ENCODE measurements at places on chromosomes 11 and 22.

- no peak for DNase-seq
These were observed 2.5 kb downstream of the FKBP2 start for GRCh38 chr11:64243236-64243854.

DNA sequence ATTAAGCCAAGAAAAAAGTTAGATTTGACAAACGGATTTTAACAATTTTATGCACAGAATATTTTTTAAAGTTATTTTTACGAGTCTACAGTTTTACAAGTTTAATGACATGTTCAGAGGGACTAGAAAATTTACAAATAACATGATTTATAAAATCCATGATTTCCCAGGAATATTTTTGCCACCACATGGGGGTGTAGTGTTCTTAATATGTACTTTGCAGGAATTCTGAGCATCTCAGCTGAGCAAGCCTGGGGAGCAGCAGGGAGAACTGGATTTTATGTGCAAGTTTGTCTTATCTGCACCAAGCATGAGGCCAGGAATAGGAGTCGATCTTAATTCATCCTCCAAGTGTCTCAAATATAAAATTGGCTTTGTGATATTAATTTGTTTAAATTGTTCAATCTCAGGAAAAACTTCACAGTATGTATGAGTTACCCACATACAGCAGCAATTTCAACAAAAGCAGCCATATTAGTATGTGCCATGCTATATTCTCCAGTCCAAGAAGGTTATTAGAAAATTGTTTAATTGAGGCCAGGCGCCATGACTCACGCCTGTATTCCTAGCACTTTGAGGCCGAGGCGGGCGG is 826.3 kb downstream of the DLG2 start:
- no peak for DNase-seq

DNA sequence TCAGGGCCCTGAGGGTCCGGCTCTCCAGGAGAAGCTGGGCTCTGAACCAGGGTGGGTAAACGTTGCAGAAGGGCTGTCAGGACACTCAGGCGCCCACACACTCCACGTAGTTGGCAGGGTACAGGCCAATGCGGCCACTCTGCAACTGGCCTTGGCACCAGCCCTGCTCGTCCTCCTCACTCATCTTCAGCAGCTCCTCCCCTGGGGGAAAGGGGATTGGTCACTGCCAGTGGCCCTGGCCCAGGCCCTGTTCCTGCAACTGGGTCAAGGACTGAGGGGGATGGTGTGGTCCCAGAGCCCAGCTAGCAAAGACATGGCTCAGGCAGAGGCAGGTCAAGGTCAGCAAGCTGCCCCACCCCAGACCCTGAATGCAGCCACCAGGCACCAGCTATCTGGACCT is 1.2 kb upstream of the ARFGAP2 start:
- no peak for DNase-seq

DNA sequence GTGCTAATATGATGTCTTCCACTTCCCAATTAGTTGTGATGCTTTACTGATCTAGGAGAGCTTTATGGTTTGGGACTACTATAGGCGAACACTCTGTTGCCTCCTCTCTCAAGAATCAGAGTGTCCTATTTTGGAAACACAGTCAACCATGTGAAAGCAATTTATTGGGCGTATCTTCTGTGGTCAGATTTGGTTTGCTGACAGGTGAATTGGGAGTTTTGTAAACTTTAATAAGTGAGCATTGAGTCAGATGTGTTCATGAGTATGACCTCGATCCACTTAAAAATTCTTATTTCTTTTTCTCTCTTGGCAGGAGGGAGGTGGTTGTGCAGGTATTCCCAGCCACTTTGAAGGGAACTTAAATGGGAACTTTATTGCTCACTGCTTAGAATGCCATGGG is 4.4 kb downstream of the CAT start:
- no peak for DNase-seq

GRCh38 chr11:102420547-102420946 is 32.0 kb downstream of the TMEM123 start:
- DNase-seq, result no peak

DNA sequence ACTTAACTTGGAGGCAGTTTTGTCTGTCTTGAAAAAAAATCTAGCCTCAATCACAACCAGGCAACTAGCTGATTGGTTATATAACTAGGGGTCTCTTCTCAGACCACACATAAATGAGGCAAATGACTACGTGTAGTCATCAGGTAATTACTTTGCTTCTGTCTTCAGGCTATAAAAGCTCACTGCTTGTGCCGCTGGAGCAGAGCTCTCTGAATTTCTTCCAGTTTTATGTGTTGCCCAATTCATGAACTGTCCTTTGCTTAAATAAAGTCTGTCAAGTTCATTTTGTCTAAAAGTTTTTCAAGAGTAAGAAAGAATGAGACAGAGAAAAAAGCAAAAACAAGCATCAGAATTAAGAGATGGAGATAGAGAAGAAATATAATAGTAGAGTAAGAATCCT is 93.4 kb downstream of the MUC15 start:
- DNase-seq, result no peak

DNA sequence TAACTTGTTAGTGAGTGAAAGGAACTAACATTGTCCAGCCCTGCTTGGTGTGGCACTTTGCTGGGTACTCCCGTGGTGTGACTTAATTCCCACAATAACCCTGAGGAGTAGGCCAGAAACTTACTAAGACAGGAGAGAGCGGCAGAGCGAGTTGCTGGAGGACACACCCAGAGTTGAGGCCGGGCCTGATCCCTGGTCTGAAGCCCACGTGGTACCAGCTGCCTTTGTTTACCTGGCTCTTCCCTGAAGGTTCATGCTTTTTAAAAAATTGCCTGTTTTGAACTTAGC is 594 bp downstream of the MPST start:
- no peak for DNase-seq

- peak; percentile 9 for DNase-seq
These were observed 9.5 kb upstream of the UPB1 start for GRCh38 chr22:24485608-24486007.

DNA sequence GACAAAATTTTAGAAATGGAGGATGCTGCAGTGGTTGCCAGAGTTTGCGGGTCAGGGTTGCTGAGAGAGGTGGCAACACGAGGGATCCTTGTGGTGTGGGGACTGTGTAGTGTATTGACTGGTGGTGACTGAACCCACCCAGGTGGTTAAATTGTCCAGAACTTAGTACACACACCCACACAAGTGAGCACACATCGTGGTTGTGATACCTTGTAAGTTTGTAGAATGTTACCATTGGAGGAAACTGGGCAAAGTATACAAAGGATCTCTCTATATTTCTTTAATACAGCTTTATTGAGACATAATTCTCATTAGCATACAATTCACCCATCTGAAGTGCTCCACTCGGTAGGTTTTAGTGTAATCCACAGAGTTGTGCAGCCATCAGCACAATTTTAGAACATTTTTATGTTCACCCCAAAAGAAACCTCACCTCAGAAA is 56.1 kb downstream of the MED15 start:
- DNase-seq, result no peak

DNA sequence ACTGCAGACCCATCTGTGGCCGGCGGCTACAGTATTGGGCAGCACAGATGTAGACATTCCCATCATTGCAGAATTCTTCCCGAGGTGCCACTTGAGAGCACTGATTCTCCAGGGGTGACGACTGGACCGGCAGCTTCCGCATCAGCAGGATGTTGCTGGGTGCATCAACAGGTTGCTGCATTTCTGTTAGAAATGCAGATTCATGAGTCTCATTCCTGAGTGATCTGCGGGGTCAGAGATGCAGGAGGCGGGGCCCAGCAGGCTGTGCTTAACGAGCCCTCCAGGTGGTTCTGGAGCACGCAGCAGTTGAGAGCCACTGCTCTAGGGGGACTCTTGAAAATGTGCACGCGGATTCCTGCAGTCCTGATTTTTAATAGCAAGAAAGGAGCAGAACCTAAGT is 321.8 kb downstream of the TBC1D22A start:
- DNase-seq, result no peak

- DNase-seq, result no peak
These were observed 13.6 kb upstream of the ZNRF3 start for GRCh38 chr22:28869736-28870135.

DNA sequence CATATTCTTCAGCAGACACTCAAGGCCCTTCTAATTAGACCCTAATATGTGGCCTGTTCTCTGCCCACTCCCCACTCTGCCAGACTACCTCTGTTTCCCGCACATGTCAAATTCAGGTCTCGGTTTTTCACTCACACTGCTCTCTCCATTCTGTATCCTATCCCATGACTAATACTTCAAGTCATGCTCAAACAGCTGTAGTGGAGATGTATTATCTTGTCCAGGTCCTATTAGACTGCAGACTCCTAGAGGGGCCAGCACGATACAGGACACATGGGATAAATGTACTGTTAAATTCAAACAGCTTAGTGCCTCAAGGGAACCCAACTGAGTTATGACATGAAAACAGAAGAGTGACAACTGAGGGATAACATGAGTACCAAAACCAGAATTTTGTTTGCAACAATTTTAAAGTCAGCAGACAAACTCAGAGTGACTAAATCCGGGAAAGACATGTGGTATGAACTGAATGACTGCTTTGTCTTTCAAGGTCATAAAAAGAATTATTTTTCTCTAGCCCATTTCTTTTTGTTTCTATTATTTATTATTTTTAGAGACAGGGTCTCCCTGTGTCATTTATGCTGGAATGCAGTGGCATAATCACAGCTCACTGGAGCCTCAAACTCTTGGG is 20.5 kb downstream of the ATP6V1E1 start:
- DNase-seq, result no peak

GRCh38 chr22:49449377-49449776 is 378.3 kb downstream of the BRD1 start:
- no peak for DNase-seq

DNA sequence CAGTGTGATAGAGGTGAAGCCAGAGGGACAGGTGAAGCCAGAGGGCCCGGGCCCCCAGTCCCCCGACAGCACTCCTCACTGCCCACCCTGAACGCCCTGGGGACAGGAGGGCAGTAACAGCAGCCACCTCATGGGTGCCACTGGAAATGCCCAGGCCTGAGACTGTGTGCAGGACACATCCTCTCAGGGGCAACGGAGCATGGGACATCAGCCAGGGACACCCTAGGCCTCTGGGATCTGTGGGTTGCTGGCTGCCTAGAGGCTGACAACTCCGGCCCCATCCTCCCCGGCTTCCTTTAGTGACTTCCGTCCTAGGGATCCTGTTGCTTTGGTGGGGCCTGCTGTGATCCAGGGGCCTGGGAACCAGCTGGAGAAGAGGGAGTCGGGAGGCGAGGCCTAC is 17.4 kb upstream of the BAIAP2L2 start:
- DNase-seq, result no peak

- DNase-seq, result no peak
These were observed 51.7 kb downstream of the ZNF143 start for GRCh38 chr11:9512370-9513019.

DNA sequence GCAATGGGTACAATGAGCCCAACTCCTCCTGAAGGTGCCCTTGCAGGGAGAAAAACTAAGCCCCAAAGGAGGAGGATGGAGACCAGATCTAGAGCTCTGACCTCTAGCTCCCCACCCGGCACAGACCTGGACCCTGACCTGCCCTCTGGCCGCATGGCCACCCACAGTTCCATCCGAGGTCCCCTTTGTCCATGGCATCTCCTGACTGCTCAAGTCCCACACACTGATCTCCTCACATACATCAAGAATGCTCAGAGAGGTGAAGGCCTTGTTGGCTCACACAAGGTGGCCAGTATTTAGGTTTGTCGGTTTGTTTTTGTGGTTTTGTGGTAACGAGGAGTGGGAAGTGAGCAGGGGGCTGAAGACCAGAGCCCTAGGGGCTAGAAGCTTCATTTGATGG is 423.5 kb upstream of the B3GAT1 start:
- DNase-seq, result no peak

DNA sequence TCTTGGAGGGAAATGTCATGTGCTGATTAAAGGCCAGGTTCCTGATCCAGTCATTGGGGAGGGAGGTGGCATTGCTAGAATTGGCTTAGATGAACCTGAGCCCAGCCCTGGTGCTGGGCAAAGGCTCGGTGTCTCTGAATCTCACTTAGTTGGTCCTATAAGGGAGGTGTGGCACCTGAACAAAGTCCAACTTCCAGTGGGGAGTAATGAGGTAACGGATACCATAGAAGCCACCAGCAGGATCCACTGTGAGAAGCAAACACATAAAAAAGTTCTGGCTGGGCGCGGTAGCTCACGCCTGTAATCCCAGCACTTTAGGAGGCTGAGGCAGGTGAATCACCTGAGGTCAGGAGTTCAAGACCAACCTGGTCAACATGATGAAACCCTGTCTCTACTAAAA is 26.6 kb downstream of the PRDM11 start:
- no peak for DNase-seq

- no peak for DNase-seq
These were observed 21.2 kb upstream of the FEZ1 start for GRCh38 chr11:125517116-125517770.

- DNase-seq, result no peak
These were observed 1.6 kb downstream of the PHF21B start for GRCh38 chr22:45008186-45008681.

- no peak for DNase-seq
These were observed 790 bp upstream of the TMEM41B start for GRCh38 chr11:9315078-9315688.

DNA sequence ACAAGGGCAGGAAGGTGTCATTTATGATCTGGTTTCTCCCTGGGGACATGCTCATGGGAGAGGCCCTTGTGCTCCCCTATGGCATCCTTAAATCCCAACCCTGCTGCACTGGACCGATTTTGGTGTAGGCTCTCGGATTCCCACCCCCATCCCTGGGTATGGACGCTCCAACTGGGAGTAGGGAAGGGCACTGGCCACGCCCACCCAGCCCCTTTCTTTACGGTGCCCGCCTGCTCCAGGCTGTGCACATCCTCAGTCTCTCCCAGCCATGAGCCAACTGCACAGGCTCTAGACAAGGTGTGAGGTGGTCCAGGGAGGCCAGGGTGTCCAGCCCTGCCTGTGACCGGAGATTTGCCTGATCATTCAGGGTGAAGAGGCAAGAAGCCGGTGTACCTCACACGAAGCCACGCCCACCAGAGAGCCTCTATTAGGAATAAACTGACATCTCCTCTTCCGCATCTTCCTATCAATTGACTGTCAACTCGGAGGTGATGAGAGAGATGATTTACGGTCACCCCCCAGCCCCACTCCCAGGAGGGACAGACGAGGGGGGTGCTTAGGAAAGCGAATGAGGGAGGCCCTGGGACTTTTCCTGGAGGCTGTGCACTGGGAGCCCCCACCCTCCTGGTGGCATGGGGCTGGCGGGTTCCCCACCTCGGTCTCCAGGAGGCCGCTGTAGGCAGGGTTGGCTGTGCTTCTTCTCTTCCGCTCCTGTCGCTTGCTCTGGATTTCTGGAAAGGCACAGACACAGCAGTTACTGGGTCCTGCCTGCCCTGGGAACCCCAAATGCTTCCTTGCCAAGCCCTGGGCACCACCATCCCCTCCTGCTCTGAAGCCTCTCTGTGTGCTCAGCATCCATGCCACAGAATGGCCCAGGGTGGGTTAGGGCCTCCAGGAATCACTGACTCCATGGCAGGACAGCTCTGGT is 116.7 kb downstream of the PHF21B start:
- no peak for DNase-seq

- peak; percentile 57 for DNase-seq
These were observed 4.6 kb downstream of the MYH9 start for GRCh38 chr22:36383110-36383581.

DNA sequence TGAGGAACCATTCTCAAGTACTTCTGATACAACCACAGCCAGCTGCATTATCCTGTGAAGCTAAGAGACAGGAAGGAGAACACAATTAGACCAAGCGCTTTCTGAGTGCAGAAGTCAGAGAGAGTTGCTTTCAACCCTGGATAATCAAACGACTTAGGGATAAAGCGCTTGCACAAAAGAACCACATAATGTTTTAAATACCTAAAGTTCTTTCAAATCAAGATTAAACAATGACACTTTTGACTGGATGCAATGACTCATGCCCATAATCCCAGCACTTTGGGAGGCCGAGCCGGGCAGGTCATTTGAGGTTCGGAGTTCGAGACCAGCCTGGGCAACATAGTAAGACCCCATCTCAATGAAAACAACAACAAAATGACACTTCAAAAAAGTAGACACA is 145.1 kb downstream of the SWAP70 start:
- no peak for DNase-seq
